T-helper 17 cell (primary cell): ENCODE measurements at places on chromosomes 2 and 18.

DNA sequence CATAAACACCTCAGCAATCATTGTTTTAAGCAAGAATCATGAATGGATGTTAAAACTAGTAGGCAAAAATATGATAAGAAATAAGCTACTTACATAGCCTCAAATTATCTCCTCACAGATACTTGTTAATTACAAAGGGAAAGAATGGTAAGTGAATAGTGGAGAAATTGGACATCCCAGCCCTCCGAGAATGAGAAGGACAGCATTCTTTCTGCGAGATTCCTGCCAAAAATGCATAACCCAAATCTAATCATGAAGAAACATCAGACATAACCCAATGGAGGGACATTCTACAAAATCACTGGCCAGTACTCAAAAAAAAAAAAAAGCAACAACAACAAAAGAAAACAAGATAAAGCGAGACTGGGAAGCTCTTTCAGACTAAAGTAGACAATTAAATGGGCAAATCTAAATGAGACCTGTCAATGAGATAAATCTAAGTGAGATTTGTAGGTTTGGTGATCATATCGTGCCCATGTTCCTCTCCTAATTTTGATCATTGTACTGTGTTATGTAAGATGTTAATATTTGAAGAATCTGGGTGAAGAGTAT lies 57.9 kb upstream of the GLI2 start:
- no peak for DNase-seq

DNA sequence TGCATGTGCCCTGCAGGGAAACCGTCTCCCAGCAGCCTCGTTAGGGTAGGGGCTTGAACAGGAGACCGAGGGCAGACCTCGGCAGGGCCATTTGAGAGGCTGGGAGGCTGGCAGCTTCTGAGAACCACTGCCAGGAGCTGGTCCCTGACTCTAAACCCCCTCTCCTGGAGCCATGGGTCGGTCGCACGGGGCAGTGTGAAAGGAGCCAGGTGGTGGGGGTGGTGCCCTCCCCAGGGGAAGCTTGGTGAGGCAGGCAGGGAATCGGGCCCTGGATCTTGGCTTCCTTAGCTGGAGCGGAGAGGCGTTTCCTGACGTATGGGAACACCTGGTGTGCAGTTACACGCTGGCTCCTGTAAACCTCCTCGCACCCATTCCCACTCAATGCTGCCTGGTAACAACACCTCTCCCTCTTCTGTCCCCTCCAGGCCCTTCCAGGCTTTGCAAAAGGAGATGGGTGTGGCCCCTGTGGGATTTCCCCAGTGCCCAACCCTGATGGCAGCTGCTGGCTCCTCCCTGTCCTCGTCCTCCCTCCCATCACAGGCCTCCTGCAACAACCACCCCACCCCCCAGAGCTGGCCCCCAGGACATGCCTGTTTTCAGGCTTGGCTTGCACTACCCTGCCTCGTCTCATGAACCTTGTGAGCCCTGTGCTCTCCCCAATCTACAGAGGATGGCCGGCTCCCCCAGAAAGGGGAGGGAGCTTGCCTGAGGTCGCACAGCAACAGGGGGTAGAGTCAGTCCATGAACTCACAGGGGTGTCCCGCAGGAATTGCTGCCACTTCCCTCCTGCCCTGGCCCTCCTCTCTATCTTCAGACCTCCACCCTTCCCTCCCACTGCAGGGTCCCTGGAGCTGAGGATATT lies 24.4 kb downstream of the ADRA2B start:
- DNase-seq, result no peak

DNA sequence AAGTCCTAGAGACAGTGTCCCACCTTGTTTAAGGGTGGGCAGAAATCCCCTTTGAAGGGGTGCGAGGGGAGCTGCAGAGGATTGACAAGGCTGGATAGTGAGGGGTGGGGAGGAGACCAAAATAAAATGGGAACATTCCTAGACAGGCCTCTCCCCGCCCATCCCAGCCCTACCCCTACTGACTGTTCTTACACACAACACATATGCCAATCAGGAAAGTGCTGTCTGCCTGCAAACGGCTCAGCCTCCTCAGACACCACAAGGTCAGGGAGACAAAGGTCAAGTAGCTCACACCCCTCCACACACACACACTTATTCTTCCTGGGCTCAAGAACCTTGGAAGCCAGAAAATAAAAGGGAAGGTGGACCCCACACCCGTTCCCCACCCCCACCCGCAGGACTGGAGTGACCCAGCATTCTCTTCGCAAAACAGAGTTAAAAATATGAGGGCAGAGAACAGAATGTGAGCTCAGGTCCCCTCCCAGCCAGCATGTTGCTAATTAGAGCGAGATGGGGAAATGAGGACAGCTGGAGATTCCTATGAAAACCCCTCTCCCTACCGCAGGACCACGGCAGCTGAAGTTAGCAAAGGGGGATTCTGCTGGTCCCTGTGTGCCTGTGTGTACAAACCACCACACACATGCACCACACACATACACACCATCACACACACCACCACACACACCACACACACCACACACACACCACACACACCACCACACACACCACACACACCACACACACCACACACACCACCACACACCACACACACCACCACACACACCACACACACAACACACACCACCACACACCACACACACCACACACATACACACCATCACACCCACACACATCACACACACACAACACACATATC lies 197.8 kb downstream of the TNS1 start:
- DNase-seq, result no peak

DNA sequence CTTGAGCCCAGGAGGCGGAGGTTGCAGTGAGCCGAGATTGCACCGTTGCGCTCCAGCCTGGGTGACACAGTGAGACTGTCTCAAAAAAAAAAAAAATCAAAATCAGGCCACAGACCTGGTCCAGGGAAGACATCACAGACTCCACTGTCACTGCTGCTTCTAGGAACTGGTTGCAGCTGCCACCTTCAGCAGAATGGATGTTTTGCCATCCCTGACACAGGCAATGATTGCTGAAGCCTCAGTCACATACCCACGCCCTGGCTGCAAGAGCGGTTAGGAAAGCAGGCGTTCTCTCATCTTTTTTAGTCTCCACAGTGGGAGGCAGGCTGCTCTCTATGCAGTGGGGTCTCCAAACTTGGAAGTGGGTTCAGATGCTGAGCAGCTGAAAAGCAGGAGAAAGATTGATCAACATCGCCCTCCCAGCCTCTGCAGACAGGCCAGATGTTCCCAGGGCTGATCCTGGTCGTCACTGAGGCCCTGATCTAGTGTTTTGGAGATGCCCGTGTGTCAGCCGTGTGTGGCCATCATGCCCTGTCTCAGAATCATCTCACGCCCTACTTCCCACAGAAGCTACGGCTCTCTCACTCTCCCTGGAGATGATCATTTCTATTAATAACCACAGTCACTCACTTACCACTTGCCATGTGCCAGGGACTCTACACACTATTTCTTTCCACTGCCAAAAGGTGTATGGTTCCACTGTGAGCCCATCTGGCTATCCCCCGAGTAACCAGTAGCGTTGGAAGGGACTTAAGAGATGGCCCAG lies 91.8 kb downstream of the PLB1 start:
- DNase-seq, result no peak

- DNase-seq, result no peak
These were observed 14.4 kb downstream of the ELAC1 start for GRCh38 chr18:50982086-50982801.

- no peak for DNase-seq
These were observed 204.9 kb downstream of the CDH7 start for GRCh38 chr18:65955747-65956146.

DNA sequence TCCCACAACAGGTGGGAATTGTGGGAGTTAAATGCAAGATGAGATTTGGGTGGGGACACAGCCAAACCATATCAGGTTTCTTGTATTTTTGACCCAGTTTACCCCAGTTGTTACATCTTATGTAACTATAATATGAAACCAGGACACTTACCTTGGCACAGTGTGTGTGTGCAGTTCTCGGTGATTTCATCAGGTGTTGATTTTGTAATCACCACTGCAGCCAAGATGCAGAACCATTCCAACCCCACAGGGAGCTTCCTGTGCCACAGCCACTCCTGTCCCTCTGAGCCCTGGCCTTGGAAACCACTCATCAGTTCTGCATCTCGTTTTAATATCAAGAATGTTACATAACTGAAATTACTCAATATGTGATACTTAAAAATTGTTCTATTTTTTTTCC lies 31.8 kb downstream of the ATP9B start:
- no peak for DNase-seq

GRCh38 chr2:131027566-131028528 lies 65.4 kb downstream of the FAM168B start:
- no peak for DNase-seq
